ENCODE measurements at places on chromosomes 5 and 9. TPM values are rescaled to one million over a fixed set of nuclear protein-coding genes. Genes with fewer than 3 reads are reported as not detected.
A peak's percentile ranks its signal among the peaks of the same experiment; 100 is the strongest.

DNA sequence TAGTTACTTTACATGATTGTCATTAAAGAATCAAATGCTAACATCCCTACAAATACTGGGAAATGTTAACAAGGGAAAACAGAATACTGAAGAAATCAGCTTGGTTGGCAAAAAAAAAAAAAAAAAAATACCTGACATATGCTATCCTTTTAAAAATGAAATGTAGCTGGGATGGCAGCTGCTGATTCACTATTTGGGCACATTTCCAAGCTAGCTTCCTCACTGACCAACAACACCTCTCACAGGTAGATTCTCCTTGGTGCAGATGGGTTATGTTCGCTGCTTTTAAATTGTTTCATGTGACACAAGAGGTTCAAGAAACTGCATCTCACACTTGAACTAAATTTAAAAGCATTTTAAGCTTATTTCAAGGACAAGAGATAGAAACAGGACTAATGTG, 6.1 kb upstream of the PRUNE2 start:
- H3K4me1 ChIP-seq = no peaks in the 10 kb centered on the region
- peaks cover 2% of the 10 kb centered on the region for H3K27me3 ChIP-seq
- H3K36me3 ChIP-seq = no peaks in the 10 kb centered on the region
- no peak overlapping the region for H3K27ac ChIP-seq

The C1QTNF3 gene
- 11.9 TPM for total RNA-seq

DNA sequence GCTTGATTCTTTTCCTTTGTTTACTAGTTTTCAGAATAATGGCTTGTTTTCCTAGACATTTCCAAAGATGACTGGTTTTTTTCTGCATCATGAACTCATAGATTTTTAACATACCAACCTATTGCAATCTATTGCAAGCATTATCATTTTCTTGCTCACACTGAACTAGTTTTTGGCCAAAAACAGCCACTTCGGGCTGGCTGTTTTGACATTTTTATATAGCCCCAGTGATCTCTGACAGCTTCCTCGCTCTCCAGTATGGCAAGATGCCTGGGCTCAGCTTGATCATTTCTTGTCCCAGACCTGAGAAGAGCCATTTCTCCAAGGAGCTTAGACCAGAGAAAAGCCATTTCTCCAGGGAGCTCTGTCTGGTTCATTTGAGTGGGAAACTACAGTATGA, 94.3 kb upstream of the MAMDC2 start:
- no peak overlapping the region for H3K4me3 ChIP-seq
- no peak overlapping the region for H3K27ac ChIP-seq
- no peaks in the 10 kb centered on the region for H3K4me1 ChIP-seq

The FST gene
- not detected for total RNA-seq

The WWC1 gene
- total RNA-seq = 2.0 TPM

- peaks cover 31% of the 10 kb centered on the region for H3K4me1 ChIP-seq
- H3K27ac ChIP-seq = peak overlapping the region; percentile 80
- DNase-seq = peak; percentile 83
- peaks cover 6% of the 10 kb centered on the region for H3K36me3 ChIP-seq
Measured at GRCh38 chr9:99235926-99236634, 14.0 kb downstream of the SEC61B start.

DNA sequence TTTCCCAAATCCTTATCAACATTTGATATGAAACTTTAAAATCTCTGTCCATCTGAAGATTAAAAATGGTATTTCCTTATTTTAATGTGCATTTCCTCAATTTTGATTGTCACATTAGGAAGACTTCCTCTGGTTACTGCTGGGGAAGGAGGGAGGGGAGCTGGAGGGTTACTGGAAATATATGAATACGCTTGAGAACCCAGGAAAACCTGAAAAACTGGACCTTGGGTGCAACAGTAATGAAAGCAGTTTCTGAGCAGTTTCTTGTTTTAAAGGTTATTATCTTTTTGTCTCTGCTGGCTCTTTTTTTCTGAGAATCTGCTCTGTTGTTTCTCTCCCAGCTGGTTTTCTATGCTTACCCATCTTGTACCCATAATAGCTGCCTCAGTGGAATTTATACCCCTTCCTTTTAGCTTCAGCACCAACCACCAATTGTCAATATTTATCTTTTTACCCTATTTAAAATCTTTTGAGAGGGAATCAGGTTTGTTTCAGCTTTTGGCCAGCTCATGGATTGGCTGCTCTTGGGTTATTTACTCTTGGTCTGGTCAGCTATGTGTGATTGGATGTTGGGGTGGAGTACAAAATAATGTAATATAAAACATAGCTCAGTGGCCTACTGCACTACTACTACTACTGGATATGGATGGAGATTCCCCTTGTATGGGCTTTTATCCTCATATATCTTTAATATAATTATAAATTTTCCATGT, 67.4 kb downstream of the UNC13B start:
- H3K27ac ChIP-seq = no peak overlapping the region
- no peak for DNase-seq
- H3K36me3 ChIP-seq = no peaks in the 10 kb centered on the region
- no peaks in the 10 kb centered on the region for H3K4me1 ChIP-seq
- no peak overlapping the region for H3K4me3 ChIP-seq

Data from B cell (primary cell).